ENCODE measurements at places on chromosomes 6 and 20.

GRCh38 chr6:113052506-113052905, 705.4 kb downstream of the RFPL4B start:
- DNase-seq = no peak

- no peak for DNase-seq
Observed at GRCh38 chr20:23727016-23727415, 23.7 kb downstream of the CST1 start.

- no peak for DNase-seq
Observed at GRCh38 chr20:44396369-44397130, 41.1 kb downstream of the HNF4A start.

DNA sequence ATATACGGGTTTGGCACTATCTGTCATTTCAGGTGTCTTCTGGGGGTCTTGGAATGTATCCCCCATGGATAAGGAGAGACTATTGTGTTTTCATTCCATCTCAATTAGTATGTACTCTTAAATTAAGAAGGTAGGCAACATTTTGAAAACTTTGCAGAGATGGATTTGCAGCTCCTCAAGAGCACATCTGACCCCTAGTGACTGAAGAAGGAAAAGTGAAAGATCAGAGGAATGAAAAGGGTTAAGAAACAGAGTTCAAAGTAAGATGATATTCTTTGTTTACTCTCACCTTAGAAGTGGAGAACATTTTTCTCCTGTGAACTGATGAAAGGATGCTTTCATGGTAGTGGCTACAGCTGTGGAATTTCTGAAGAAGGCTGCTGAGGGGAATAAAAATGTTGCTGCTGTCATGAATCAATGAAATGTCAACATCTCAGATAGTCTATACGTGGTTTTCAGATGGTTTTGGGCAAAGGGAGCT, 41.5 kb downstream of the SH3BGRL2 start:
- DNase-seq = peak; percentile 24
